ENCODE measurements at places on chromosomes 2 and 18.

DNA sequence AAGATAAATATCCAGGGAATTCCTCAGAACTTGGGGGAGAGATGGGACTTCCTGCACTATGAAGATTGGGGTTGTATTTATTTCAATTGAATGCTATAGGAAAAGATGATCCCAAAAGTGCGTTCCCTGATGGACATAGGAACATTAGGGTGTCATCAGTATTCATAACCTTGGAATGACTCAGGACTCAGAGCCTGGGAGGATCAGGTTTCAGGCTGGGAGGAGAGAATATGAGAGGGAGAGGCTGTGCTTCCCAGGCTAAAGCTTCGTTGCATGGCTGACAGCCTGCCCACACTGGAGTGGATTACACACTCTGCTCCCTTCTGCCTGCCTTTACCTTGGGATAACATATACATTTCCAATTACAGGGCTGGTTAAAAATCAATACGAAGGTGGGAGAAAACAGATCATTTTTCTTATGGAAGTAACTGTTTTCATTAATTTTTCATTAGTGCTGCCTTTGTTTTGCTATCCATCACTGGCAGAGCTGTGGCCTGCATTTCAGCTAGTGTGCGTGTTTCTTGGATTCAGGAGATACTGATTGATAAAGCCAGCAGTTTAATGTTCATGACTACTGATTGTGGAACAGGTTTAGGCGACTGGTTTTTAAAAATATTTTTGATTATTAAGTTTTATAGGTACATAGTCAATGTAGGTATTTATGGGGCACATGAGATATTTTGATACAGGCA, 118.7 kb downstream of the KCTD1 start:
- DNase-seq: no peak

DNA sequence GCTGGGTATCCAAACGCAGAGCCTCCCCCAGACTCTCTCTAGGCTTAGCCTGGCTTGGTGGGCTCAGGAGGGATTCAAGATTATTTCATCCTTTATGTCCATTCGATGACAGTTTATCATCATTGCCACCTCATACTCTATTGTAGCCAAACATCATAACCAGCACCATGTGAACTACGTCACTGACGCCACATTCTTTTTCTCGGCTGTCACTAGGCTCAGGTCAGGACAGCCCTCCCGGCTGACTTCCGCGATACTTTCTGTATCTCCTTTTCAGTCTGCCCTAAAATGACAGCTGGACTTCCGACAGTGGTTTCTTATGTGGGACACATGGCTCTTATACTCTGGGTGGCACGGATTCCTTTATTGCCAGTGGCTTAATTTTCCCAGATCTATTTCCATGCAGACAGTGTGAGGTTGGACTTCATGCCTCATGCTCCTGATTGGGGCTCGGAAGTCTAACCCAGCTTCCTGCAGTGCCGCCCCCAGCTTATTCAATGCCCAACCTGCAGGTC, 39.8 kb upstream of the SMIM21 start:
- no peak for DNase-seq

DNA sequence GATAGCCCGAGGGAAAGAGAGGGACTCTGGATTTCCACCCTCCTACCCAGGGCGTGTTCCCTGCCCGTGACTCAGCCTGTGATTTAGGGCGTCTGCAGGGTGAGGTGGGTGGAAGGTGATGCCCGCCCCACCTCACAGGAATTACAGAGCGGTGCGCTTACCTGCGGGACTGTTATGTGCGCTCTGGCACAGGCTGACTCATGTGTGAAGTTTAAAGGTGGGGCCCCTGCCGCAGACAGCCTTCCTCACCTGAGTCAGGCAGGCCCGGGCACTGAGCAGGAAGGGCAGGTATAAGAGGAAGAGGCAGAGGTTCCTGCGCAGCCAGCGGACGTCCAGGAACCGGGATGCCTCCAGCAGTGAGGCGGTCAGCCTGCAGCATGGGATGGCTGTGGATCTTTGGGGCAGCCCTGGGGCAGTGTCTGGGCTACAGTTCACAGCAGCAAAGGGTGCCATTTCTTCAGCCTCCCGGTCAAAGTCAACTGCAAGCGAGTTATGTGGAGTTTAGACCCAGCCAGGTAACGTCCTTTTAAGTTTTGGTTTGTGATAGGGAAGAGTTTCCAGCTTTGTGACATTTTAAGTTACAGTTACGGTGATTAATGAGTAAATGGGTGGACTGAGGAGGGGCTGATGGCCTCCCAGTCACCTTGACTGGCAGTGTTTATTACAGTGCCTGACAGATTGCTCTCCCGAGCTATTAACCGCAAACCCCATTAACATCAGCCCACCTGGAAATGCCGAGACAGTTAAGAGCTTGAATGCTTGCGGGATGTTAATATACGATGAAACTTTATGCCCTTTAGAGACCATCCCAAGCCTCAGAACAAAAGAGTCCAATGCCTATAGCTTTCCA, 141.6 kb upstream of the TTC39C start:
- no peak for DNase-seq

- DNase-seq: no peak
These were observed 9.8 kb upstream of the MALT1 start for GRCh38 chr18:58661423-58661822.

DNA sequence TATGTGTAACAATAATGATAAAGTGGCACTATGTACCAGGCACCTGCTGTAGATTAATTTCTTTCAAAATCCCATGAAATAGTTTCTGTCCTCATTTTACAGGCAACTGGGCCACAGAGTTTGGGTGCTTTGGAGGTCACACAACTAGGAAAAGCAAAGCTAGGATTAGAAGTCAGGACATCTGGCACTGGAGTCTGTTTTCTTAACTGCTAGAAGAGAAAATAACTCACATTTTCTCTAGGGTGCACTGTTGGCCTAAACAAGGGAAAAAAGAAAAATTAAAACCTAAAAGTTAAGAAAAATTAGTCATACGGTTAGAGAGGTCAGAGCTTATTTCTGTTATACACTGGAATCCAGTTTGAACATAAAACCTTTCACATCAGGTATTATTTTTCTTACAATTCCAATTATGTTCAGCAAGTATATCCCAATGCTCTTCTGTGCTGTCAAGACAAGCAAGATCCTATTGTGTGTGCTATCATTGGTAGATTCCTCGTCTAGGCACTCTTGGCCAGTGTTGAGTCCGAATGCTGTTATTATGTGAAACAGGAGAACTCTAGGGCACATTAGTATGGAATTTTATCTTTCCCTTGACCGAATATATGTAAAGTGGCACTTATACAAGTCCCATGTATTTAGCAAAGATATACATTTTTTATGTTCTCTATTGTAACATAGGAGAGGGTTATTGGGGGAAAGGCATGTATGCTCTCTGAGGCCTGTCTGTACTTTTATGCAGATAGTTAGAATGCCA, 1.5 kb upstream of the OSGEPL1 start:
- no peak for DNase-seq

DNA sequence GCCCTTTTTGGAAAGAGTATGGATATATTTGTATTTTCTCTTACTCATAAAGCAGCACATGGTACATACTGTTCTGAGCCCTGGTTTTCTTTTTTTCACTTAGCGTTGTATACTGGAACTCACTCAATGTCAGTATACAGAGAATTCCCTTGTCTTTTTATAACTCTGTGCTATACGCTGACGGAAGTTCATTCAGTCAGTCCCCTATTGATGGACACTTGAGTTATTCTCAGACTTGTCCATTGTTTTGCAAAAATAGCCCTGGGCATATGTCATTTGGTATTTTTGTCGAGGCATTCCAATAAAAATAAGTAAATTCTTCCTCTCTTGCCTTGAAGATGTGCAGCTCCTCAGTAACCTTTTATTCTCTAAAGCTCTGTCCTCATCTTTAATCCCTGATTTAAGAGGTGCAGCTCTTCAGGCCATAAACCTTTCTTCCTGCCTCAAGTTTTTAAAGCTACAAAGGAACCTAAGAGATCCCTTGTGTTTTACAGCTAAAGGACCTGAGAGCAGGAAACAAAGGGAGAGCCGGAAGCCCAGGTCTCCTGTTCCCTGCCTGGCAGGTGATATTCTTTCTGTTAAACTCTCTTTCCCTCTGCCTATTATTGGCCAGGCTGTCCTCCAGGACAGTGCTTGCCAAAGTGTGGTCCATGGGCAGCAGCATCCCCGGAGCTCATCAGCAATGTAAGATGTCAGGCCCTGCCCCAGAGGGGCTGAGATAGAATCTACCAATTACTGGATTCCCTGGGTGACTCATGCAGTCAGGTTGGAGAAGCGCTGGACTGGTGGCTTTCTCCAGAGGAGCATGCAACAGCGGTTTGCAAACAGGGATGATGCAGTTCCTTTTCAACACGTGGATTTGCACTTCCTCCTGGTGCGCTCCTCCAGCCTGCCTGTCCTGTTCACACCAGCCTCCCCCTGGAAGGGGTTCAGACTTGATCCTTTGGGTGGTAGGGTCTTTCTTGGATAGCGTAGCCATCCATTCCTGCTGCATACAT, 158.0 kb downstream of the NEDD4L start:
- DNase-seq: no peak

- DNase-seq: no peak
These were observed 32.5 kb upstream of the CCL20 start for GRCh38 chr2:227780981-227781615.

DNA sequence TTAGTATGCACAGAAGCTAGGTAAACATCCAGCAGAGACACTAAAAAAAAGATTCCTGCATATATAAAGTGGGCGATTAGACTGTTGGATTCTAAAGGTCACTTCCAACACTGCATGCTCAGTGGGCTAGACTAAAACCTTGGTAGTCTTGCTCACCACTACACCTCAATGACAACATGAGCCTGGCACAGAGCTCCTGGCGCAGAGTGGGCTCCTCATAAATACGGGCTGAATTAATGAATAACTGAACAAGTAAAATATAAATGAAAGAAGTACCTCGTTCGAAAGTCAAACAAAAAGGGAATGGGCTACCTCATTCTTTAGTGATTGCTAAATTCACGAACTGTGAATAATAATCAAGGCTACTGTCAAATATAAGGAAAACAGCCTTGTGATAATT, 185.3 kb downstream of the STK39 start:
- no peak for DNase-seq

DNA sequence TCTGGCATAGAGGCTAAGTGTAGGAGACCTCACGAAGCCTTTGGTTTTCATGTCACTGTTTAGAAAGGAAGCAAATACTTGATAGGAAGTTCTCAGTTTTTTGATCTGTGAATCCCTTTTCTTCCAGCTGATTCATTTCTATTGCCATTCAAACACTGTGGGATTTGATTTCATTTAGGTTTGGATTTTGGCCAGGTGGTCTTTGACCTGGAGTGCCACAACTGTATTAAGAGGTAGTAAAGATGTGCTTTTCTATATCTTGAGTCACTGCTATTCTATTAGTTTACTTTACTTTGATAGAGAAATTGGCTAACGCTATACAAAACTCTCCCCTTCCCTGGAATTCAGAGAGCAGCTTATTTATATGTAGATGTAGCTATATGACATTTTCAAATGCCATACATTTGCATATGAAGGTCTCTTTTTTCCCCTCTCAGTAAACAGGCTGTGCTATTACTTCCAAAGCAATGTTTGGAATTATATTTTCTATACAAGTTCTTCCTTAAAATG, 132.4 kb upstream of the CAVIN2 start:
- DNase-seq: no peak

DNA sequence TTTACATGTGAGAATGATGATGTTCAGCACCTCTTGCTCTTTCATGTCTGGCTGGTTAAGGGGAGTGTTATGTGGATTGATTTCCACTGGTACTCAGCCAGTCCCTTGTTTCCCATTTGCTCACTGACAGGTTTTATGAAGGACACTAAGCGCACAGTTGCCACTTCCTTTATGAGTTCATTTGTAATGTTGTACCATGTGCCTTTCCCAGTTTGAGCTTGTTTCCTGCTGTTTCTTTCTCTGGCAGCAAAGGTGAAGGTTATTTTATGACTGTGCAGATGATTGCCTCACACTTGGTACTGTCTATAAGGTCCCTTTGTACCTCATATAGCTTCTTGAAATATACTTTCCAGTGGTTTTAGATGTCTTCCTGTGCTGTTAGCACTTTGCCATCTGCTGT, 1700.5 kb upstream of the TMEFF2 start:
- DNase-seq: no peak

DNA sequence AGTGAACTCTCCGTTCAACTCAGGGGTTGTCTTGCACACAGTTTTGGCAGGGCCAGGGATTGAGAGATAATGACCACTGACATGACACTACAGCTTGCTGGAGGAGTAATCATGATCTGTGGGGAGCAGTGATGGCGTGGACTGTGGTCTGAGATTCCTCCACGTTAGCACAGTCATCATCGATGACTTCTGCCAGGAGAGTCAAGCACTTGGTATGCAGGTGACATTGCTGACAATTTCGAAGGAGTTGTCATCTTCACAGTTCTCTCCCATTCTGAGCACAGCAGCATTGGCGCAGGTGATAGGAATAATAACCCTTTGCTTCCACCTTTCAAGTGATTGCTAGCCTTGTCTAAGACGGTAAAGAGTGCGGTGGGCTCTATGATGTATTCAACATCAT, 79.8 kb downstream of the SGPP2 start:
- DNase-seq: no peak

DNA sequence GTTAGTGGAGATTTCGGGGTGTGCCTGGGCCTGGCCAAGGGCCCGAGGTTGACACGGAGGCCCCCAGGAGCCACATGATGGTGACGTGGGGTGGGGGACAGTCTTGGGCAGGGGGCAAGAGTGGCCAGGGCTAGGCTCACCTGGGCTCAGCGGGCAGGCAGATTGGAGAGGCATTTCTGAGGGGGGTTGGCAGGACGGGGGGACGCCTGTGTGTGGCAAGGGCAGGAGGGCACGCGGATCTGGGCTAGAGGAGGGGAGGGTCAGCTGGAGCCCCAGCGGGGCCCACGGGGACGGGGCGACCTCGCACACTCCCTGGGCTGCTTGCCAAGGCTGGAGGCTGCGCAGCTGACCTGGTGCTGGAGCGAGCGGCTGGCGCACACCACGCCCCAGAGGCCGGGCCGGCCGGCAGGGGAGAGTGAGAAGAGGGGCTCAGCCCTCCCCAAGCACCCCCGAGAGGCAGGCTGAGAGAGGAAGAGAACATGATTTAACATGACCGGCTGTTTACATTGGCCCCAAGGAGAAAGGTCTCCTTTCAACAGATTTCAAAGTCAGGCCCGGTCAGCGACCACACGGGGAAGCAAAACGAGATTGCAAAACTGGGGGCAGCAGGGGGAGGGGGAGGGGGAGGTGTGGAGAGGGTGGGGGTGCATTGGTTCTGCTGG, 38.0 kb upstream of the SNED1 start:
- DNase-seq: no peak

GRCh38 chr2:15559379-15560139, 1.6 kb downstream of the NBAS start:
- DNase-seq: no peak

DNA sequence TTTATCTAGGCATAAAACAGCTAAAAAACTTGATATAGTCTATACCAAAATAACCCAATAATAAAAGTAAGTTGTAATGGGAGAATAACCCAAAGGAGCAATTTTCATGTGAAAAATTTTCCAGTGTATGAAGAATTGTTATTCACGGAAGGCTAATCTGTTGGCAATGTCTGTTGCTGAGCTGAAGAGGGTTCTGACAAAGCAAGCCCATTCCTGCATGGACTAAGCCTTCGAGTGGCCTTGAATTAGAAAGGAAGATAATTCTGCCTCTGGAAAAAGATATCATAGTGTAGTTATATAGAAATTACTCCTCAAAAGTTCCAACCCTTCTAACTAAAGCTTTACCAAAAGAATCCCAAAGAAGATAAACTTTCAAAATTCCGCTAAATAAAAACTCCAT, 101.5 kb downstream of the MAP2 start:
- DNase-seq: no peak

GRCh38 chr2:15355386-15355785, 205.7 kb downstream of the NBAS start:
- no peak for DNase-seq

- no peak for DNase-seq
These were observed 239.9 kb downstream of the ZEB2 start for GRCh38 chr2:144280009-144280408.

GRCh38 chr2:119326938-119327337, 39.7 kb downstream of the C2orf76 start:
- no peak for DNase-seq

Measured in Jurkat, Clone E6-1 (cell line).